ENCODE measurements at places on chromosomes 3 and 15. TPM values are rescaled to one million over a fixed set of nuclear protein-coding genes. Genes with fewer than 3 reads are reported as not detected.

The CACNA2D3 gene
- 0.52 TPM for total RNA-seq

GRCh38 chr15:86515625-86516024 lies 436.0 kb downstream of the AGBL1 start:
- DNase-seq = no peak

- DNase-seq = no peak
Observed at GRCh38 chr3:98587654-98588053, 5.8 kb downstream of the CPOX start.

DNA sequence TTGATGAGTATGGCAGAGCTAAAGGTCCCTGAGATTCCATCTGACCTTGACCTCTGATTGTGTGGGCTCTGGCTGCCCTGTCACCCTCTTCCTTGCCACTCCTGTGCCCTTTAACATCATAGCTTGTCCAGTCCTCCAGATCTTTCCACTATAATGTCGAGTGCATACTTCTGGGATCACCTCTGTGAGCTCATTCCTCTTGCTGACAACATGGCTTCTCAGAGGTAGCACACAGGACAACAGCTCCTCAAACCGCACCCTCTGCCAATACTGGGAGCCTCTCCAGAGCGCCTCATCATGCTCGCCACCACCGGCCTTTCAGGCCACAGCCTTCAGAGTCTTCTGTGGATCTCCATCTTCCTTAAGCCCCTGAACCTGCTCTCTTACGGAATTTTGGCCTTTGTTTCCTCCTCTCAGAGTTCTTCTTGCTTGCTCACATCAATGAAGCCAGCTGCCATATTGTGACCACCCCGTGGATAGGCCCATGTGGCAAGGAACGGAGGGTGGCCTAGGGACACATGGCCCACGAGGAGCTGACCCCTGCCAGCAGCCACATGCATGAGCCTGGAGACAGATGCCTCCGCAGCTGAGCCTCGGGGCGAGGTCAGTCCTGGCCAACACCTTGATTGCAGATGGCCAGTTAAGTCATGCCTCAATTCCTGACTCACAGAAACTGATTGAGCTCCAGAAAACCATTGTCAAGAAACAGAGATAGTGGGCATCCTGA lies 31.1 kb downstream of the PLA2G4D start:
- no peak for DNase-seq

DNA sequence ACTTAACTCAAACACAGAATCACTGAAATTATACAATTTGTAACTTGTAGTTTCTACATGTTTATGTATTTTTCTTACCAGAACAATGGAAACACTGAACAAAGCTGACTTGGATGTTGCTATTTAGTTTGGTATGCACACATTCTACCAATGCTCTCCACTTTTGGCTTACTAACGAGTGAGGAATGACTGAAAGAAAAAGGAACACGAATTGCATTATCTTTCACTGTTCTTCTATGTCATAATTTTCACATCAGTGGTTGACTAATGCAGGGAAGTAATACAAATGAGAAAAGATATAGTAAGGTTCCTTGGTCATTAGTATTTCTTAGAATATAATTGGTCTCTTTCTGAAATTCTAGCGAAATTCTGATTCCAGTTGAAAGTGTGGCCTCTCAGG lies 9.8 kb upstream of the CNTN3 start:
- DNase-seq = no peak

DNA sequence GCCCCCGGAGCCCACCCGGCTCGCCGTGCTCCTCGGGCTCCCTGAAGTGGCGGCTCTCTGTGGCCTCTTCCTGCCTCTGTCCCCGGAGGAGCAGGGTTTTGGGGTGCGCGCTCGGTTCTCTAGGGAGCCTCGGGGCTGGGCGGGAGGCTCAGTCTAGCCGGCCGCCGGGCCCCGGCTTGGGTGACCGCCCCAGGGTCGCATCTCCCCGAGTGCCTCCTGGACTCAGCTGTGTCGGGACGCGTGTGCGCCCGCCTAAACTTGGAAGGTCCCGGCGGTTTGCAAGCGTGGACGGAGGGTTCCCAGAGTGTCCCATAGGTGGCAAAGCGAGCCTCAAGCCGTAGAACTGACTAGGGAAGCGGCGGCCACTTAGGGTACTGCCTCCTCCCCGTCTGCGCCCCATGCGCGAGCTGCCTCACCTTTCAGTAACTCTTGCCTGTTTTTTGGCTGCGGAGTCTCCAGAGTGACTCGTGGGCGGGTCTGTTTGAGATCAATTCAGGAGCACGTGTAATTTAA lies 601 bp downstream of the ACTL6A start:
- peak; percentile 83 for DNase-seq

The NANOGP8 gene
- total RNA-seq = not detected

- no peak for DNase-seq
Observed at GRCh38 chr15:47814620-47815019, 97.3 kb downstream of the SEMA6D start.

DNA sequence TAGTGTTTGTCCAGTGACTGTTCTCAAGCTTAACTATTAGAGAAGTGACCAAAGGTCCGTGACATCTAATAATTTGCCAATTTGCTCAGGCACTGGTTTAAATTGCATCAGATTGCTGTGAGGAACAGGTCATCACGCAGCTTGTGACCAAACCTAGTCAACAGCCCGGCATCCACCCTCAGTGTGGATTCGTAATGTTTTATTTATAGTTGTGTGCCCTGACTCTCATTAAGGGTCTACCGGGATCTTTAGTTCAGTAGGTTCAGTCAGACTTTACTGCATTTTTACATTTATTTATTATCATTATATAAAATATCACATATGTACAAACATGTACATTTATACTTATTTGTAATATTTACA lies 46.4 kb upstream of the PGPEP1L start:
- peak; percentile 59 for DNase-seq

- DNase-seq = no peak
Observed at GRCh38 chr3:48837163-48837562, 10.5 kb downstream of the PRKAR2A start.

GRCh38 chr3:31407665-31408064 lies 125.1 kb upstream of the STT3B start:
- peak; percentile 74 for DNase-seq

GRCh38 chr3:136544532-136544931 lies 207.6 kb downstream of the STAG1 start:
- no peak for DNase-seq

DNA sequence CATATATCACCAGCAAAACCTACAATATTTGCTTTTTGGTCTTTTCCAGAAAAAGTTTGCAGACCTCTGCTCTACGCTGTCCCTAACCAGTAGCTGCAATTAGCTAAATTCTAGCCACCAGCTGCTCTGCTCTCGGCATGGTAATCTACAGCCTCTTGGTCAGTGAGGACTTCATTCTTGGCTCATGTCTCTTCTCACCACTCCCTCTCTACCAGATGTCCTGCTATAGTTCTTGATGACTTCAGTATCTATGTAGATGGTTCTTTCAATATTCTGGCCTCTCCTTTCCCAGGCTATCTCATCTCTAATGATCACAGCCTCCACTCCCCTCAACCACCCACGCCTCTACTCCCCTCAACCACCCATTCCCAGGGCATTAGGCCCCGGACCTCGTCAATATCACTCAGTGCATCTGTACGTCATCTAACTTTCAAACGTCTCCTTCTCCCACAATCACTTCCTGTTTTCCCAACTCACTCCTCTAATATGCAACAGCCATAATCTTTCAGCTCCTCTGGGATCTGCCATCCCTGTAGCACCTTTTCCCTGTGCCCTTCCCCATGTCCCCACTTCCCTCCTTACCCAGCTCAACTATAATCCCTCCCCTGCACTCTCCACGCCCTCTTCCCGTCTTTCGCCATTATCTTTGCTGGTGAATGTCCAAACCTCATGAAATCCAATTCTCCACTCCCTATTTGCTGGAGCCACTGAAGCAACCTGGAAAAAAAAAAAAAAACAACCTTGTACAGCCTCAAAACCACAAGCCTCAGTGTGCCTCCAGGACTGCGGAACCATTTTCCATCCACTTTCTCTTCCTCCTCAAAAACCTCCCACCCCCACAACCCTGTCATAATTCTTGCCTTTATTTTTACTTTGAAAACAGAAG lies 429.4 kb upstream of the PROK2 start:
- no peak for DNase-seq

DNA sequence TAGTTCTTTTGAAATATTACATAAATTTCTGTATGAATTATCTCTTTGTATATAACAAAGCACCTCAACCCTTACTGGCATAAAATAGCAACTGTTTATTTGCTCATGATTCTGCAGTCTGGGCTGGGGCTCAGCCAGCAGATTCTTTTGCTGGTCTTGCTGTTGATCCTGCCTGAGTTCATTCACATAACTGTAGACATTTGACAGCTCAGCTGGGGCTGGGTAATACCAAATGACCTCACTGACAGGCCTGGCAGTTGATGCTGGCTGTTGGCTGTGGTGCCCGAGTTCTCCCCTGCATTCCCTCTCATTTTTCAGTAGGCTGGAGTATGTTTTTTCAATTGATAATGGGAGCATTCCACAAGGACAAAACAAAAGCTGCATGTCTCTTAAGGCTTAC lies 449.9 kb upstream of the GOLIM4 start:
- DNase-seq = peak; percentile 26

DNA sequence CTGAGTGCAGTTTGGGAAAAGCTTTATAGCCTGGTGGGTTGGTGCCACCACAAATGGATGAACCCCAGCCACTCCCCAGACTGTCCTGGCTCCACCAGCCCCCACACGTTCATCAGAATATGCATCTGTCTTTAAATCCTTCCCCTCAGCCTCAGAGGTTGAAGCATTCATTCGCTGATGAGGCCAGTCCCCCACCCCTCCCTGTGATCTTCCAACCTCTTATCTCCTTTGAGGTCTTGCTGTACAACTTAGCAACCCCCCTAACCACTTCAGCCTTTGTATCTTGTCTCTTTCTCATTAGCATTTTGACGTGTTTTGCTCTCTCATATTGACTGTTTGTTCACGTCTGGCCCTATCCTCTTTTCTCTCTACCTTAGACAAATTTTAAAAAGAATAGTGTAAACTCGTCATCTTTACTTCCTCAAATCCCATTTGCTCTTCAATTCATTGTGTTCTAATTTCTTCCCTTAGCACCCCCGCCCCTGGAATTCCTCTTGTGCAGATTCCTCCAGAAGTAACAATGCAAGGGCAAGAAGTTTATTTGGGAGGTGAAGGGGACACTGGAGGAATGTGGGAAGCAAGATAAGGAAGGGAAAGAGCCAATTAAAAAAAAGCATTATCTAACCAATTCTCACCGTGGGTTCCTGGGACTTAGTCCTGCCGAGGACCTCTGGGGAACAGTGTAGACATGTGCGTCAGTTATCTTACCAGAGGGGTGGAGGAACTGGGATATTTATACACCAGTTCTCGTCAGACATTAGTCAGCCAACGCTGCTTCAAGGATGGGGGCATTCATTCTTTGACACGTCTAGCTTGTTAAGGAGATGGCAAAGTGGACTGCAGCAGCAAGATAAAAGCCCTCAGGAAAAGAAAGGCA lies 38.6 kb downstream of the MOBP start:
- no peak for DNase-seq

The IQCF5 gene
- total RNA-seq = not detected

GRCh38 chr3:138440121-138440521 lies 5.7 kb downstream of the ESYT3 start:
- DNase-seq = peak; percentile 66

DNA sequence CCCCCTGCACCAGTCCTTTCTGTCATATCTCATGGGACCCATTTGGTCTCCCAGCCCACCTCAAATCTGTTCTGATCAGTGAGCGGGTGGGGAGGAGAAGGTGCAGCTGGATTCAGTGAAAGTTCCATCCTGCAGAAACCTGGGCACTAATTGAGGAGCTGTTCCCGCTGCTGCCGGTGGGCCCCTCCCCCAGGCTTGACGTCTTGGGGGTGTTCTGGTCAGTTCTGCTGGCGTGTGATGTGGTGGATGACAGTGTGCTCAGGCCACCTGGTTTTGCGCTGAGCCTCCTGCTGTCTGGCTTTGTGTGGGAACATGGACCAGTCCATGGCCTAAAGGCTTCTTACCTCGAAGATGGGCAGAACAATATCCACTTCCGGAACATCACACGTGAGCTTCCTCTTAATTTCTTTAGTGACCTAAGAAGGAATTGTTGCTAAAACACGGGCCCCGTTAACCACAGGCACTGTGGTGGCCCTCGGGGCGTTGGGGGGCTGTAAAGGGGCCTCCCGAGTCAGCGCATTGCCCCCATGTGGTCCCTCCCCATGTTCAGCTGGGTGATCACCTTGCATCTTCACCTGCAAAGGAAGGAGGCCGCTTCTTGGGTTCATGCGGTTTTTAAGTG lies 59.7 kb downstream of the RGMA start:
- peak; percentile 31 for DNase-seq

DNA sequence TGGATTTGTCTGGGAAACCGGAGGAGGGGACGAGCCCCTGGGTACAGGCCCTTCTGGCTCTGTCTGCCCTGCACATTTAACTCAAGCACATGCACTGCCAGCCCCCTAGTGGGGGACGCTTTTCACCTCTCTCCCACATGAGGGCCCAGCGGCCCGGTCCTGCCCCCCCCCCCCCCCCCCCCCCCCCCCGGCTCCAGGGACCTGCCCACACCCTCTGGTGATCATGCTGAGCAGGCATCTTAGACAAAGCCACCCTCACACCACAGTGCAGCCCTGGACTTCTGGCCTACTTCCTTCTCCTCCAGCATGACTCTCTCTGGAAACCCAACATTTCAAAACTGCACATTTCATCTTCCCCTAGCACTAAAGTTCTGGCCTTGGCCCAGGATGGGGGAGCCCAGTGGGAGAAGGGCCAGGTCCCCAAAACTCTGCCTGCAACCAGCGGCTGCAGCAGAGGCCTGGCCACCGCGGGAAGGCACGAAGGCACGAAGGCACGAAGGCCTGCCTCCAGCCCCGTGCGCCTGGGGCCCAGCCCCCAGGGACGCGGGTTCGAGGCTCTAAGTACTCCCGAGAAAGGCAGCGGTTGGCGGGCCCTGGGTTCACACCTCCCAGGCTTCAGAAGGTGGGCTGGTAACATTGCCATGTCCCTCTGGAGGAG lies 14.1 kb downstream of the KLF15 start:
- DNase-seq = no peak

DNA sequence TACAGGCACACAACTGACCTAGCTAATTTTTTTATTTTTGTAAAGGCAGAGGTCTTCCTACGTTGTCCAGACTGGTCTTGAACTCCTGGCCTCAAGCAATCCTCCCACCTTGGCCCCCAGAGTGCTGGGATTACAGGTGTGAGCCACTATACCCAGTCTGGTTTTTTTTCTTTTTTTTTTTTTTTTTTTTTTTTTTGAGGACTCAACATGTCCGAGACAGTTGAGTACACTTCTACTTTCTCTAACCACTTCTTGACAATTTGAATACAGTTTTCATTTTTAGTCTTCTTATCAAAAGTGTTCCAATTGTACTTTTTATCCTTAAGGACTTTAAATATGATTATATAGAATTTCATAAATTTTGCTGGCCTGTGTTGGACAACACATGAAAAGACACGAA lies 7.4 kb upstream of the GSK3B start:
- DNase-seq = no peak

- DNase-seq = no peak
Observed at GRCh38 chr15:82969353-82969752, 16.7 kb upstream of the RAMAC start.

The RASGRP1 gene
- total RNA-seq = 0.27 TPM
